ENCODE measurements at places on chromosomes 7 and 10. TPM values are rescaled to one million over a fixed set of nuclear protein-coding genes. Genes with fewer than 3 reads are reported as not detected.

Gene ATG9B
- total RNA-seq, result 12.3 TPM

Gene LAMB1
- not detected for total RNA-seq

Gene PRSS37
- not detected for total RNA-seq

DNA sequence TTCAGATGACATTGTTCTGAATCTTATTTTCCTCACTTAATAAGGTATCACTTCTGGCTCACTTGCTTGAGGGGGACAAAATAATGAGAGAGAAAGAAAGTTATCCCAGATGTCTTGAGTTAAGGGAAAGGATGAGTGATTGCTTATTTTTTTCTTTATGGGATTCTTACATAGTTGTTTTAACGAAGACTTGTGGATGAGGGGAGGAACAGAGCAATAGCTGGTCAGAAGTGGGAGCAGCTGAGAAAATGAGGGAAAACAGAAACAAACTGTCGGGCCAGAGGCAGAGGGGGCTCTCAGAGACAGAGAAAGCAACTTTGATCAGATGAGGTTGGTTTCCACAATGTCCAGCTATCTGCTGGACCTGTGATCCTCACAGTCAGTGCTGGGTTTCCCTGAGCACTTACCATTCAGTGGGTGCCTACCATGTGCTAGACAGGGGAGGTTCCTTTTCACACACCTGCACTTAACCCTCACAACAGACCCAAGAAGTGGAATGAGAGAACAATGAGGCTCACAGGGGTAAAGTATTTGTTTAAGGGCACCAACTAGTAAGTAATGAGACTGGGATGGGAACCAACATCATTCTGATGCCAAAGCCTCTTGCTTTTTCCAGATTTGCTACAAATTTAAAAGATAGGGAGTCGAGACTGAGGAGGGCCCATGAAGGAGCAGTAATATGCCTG lies 64.2 kb downstream of the BICC1 start:
- H3K27ac ChIP-seq, result no peak overlapping the region
- H3K36me3 ChIP-seq, result no peaks in the 10 kb centered on the region
- no peak for DNase-seq

DNA sequence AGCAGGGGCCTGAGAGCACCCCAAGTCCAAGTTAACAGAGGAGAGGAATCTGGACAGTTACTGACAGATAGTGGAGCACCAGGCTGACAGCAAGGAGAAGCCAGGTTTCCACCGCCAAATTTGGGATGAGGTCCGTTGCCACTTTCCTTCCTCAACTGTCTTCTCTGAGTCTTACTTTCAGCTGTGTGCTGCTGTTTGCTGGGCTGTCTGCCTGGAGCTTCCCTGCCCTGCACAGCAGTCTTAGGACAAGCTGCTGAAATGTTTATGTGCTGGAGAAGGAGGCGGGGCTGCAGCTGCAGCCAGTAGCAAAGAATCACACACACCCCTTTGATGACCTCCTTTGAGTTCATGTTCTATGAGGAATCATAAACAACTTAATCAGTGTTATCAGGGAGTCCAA lies 17.4 kb upstream of the CYP3A7 start:
- no peaks in the 10 kb centered on the region for H3K36me3 ChIP-seq
- H3K4me1 ChIP-seq, result no peaks in the 10 kb centered on the region
- DNase-seq, result no peak

GRCh38 chr7:1050956-1051690 lies 6.8 kb downstream of the GPR146 start:
- peaks cover 4% of the 10 kb centered on the region for H3K36me3 ChIP-seq
- no peak for DNase-seq
- H3K27ac ChIP-seq, result peak overlapping the region; percentile 67
- no peaks in the 10 kb centered on the region for H3K27me3 ChIP-seq

- no peak overlapping the region for H3K27ac ChIP-seq
- H3K27me3 ChIP-seq, result no peaks in the 10 kb centered on the region
- no peaks in the 10 kb centered on the region for H3K4me1 ChIP-seq
These were observed 373.4 kb upstream of the PCDH15 start for GRCh38 chr10:55174419-55174818.

- DNase-seq, result no peak
- no peak overlapping the region for H3K27ac ChIP-seq
- no peak overlapping the region for H3K4me3 ChIP-seq
- H3K36me3 ChIP-seq, result peaks cover 3% of the 10 kb centered on the region
- H3K4me1 ChIP-seq, result peaks cover 25% of the 10 kb centered on the region
These were observed 35.6 kb upstream of the LRRC4 start for GRCh38 chr7:128066858-128067257.

- H3K36me3 ChIP-seq, result no peaks in the 10 kb centered on the region
- no peak overlapping the region for H3K4me3 ChIP-seq
- no peak overlapping the region for H3K27ac ChIP-seq
These were observed 85.1 kb downstream of the FAM204A start for GRCh38 chr10:118256825-118257570.

DNA sequence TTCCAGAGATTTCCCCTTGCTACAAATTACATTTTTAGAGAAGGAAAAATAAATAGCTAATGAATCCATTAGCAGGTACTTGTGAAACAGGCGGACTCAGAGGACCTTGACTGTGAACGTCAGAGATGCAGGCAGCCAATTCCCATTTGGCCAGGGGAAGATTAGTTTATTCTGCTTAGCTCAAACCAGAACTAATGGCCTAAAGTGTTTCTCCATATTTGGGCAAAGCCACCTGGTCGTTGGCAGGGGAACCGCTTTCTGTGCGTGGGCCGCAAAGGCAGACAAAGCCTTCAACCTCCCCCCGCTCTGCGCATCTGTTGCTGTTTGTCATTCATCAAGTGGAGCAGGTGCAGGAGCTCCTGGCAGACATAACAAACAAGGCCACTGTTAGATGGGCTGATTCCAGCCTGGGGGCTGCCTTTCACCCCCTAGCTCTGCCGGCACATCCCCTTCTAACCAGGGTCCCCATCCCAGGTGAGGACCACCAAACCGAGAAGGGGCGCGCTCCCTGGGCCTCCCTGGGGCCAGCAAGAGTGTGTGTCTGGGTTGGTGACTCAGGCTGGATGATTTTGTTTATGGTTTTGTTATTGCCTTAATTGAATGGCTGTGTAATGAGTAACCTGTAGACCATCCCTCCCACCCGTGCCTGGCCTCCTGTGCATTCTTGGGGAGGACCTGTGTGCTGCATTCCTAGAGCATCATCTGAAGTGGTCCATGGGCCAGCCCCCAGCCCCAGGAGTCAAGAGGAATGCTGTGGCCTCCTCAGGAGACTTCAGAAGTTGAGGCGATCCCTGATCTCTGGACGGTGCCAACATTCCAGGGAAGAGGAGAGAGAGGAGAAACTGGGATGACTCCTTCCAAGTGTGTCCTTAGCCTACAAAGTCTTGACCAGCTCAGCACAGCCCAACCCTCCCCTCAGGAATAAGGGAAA lies 14.5 kb upstream of the CPA1 start:
- peaks cover 3% of the 10 kb centered on the region for H3K36me3 ChIP-seq
- H3K27ac ChIP-seq, result no peak overlapping the region
- H3K4me3 ChIP-seq, result no peak overlapping the region
- peaks cover 27% of the 10 kb centered on the region for H3K4me1 ChIP-seq
- H3K27me3 ChIP-seq, result no peaks in the 10 kb centered on the region
- no peak for DNase-seq

DNA sequence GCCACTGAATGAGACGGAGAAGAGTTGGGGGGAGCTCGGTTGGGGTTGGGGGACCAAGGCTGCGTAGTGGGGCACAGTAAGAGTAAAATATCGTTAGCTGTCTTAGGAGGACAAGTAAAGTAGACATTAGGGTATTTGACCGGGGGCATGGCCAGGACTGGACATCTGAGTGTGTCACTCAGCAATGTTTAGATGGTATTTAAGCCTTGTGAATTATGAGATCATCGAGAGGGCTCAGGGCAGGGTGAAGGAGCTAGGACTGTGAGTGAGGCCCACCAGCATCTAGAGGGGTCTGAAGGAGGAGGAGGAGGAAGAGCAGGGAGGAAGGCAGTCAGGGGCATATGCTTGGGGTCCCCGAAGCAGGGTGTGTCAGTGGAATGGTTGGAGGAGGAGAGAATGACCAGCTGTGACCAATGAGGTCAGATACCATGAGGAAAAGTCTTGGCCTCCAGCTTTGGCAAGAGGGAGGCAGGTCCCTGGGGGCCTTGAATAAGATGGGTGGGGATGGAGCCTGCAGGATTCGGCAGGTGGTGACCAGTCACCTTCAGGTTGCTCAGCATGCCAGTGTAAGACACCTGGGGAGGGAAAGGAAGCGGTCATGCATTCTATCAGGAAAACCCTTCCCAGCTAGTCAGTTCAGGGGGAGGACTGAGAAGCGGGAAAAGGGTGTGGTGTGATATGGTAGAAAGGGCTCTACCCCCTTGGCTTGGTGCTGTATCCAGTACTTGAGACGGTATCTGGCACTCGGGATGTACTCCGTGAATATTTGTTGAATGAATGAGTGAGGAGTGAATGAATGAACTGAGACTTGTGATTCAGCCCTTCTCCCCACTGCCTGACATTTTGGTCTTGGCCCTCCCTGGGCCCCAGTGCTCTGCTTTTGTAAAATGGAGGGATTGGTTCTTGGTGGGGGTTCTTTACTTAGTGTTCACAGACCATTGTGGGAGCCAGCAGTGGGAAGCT lies 34.8 kb upstream of the SH2D4B start:
- no peaks in the 10 kb centered on the region for H3K27me3 ChIP-seq

GRCh38 chr10:113047605-113047962 lies 97.5 kb downstream of the TCF7L2 start:
- H3K27ac ChIP-seq, result no peak overlapping the region
- no peaks in the 10 kb centered on the region for H3K36me3 ChIP-seq
- H3K4me3 ChIP-seq, result no peak overlapping the region
- DNase-seq, result no peak
- peaks cover 12% of the 10 kb centered on the region for H3K4me1 ChIP-seq
- peaks cover 20% of the 10 kb centered on the region for H3K27me3 ChIP-seq

GRCh38 chr7:29146888-29147609 lies 712 bp upstream of the CPVL start:
- no peak overlapping the region for H3K4me3 ChIP-seq
- no peak overlapping the region for H3K27ac ChIP-seq
- peaks cover 48% of the 10 kb centered on the region for H3K27me3 ChIP-seq
- peaks cover 3% of the 10 kb centered on the region for H3K4me1 ChIP-seq

GRCh38 chr10:129833468-129833950 lies 130.6 kb downstream of the EBF3 start:
- no peak for DNase-seq
- H3K27me3 ChIP-seq, result no peaks in the 10 kb centered on the region
- H3K4me3 ChIP-seq, result no peak overlapping the region
- no peaks in the 10 kb centered on the region for H3K4me1 ChIP-seq
- no peak overlapping the region for H3K27ac ChIP-seq
